NCI-H510A treated with DMSO at 0.1 percent for 48 hours (cell line): ENCODE measurements at places on chromosomes 11 and 22.

GRCh38 chr11:70077411-70078094, 564 bp upstream of the ANO1 start:
- DNase-seq, result no peak

DNA sequence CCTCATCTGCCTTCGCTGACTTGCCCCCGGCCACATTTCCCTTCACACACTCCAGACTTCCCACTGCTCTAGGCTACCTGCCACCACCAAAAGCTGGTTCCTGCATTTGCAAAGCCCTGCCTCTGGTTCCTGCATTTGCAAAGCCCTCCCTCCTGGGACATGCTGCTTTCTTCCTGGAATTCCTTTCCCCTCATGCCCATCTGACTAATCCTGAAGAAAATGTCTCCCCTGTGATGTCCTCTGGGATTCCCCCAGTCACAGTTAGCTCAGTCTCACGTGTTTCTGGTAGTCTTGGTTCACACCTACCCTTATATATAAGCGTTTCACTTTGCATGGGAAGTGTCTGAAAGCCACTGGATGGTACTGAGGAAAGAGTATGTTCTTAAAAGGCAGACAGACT, 206.9 kb downstream of the DBX1 start:
- DNase-seq, result no peak

DNA sequence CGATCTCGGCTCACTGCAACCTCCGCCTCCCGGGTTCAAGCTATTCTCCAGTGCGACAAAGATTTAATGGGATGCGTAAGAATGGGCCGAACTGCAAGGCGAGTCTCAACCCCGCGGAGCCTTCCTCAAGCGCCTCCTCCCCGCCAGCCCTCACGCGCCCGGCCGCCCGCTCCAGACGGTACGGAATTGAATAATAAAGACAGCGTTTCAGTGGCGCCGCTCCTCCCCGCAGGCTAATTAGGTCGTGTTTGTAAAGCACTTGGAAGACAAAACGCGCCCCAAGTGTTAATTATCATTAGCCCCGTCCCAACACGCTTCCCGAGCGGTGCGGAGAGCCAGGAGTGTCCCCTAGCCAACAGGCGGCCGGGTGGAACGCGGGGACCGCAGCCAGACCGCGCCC, 192.0 kb downstream of the BUD13 start:
- DNase-seq, result no peak

GRCh38 chr22:38247713-38248112, 25.1 kb downstream of the TMEM184B start:
- no peak for DNase-seq

DNA sequence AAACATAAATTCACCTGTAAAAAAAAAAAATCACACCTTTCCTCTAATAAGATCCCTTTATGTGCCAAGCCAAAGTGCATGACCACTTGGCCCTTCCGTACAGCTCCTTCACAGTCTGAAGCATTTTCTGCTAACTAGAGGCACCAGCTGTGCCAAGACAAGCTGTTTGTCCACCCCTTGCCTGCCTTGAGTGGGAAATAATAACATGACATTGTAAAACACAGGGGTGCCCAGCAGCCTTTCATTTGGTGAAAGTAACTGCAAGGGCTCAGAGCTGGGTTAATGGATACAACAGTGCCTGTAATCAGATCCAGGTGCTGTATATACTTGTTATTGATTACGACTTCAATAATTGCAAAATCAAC, 59.2 kb downstream of the DDIAS start:
- no peak for DNase-seq

DNA sequence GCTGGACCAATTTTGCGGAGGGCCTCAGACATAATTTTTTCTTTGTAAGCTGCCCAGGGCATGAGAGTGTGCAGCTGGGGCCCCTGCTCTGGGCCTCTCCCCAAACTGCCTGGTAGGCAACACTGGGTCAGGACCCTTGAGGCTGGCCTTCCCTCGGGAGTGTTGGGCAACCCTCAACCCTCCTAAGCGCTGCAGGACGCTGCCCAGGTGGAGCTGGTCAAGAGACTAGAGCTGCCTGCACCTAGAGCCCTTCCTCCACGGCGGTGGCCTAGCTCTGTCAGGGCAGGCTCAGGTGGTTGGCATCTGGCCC, 505 bp upstream of the TMEM132A start:
- no peak for DNase-seq

GRCh38 chr11:69199583-69200315, 44.0 kb downstream of the SMIM38 start:
- DNase-seq, result no peak

GRCh38 chr11:67165623-67166022, 46.6 kb downstream of the KDM2A start:
- no peak for DNase-seq

- DNase-seq, result peak; percentile 90
These were observed 27.3 kb downstream of the ARHGEF17 start for GRCh38 chr11:73335204-73335923.

- no peak for DNase-seq
These were observed 5.1 kb downstream of the FLRT1 start for GRCh38 chr11:64040684-64041322.

- no peak for DNase-seq
These were observed 126.8 kb downstream of the PHF21B start for GRCh38 chr22:44883011-44883421.

DNA sequence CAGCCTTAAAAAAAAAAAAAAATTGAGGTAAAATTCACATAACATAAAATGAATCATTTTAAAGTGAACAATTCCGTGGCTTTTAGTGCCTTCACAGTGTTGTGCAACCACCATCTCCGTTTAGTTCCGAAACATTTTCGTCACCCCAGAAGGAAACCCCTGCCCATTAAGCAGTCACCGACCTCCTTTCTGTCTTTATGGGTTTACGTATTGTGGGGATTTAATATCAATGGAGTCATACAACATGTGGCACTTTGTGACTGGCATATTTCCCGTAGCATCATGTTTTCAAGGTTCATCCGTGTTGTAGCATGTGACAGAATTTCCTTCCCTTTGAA, 65.5 kb downstream of the BCR start:
- DNase-seq, result no peak

DNA sequence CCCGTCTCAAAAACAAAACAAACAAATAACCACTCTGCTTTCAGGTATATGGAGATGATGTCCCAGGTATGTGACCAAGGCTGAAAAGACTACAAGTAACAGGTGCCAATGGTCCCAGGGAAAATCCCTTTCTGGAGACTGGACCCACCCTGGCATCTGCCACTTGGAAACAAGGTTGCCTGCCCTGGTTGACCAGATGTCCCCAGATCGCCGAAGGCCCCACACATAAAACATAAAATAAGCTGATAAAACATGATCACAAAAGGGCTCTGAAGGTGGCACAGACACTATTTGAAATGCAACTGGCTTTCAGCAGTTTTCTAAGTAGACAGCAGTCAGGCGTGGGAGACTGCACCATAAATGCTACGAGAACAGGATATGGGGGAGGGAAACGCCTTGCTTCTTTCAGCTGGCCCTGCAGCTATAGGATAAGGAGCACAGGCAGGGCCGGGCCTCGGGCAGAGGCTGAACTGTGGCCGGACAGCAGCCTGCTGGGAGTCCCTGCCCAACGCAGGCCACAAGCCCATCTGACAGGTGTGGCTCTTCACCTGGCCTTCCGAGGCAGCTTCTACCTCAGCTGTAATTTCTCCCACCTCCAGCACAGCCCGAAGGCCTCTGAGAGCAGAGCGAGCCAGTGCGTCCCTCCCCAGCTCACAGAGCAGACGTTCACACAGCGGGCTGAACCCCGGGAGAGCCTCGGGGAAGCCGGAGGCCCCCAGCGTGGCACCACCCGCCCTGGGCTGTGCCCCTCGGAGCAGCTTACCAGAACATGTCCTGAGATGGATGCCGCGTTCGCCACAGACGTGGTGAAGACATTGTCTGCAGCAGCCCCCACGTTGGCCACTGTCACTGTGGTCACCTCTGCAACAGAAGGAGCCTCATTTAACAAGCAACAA, 4.0 kb downstream of the DEAF1 start:
- no peak for DNase-seq

DNA sequence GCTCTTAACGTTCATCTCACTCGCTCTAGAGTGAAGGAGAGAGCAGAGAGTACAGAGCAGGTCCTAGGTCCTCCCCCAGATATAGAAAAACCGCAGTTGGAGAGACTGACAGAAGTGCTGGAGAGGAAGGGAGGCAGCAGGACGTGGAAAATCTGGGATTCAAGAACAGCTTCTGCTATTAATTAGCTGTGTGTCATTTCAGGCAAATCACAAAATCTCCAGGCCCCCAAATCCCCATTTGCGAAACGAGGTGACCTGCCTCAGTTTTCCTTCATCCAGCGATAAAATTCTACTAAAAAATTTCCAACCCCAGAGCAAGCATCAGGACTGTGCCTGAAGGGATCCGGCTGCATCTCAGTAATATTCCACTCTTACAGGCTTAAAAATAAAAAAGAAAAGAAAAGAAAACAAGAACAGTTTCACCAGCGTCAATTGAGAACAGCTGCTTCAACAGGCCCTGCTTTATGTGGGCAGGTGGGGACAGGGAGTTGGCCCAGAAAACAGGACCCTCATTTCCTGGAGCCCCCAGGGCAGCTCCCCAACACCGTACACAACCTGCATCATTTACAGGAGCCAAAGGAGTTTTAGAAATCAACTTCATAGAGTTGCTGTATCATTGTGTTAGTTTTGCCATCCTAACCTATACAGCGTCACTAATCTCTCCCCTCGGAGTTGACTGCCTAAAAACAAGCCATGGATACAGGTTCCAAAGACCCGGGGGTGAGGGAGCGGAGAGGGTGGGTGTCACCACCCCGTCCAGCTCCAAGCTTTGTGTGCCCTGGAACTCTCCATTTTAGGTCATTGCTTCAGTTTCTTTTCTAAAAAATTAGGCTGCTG, 2.3 kb upstream of the MALAT1 start:
- no peak for DNase-seq

DNA sequence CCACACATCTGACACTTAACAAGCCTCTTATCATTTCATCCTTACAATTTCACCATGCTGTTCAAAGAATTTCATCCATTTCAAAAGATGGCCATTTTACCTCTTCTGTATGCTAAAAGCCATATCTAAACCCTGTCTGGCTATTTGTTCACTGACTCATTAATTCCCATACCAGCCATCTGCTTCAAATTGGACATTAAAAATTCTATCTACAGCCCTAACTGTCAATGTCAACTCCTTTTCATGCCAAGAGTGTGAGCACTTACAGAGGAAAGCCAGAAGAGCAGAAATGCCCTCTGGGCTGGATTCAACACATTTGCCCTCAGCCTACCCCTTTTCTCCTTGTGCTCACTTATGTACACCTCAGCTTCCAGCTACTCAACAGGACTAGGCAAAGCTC, 59.2 kb downstream of the SYTL2 start:
- DNase-seq, result no peak

DNA sequence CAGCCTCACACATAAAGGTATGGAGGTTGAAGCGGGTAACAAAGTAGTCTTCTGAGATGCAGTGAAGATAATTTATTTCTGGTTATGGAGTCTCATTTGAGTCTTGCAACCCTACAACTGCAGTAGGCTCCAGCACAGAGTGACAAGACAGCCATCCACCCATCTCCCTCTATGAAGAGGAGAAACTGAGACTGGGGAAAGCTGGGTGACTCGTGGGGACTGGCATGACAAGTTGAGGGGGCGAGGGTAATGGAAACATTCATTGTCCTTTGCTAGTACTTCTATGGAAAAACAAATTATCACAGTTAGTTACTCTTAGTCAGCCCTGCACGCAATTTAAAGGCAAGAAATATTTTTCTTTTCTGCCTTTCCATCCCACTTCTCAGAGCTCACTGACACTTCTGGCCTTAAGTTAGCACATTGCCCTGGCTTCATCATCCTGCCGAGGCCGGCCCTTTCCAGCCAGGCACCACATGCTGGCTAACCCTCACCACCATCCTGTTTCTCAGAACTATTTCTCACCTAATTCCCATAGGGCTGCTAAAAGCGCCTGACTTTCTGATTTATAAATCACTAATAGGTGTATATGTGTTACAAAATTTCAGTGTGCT, 361.1 kb downstream of the ETS1 start:
- no peak for DNase-seq

DNA sequence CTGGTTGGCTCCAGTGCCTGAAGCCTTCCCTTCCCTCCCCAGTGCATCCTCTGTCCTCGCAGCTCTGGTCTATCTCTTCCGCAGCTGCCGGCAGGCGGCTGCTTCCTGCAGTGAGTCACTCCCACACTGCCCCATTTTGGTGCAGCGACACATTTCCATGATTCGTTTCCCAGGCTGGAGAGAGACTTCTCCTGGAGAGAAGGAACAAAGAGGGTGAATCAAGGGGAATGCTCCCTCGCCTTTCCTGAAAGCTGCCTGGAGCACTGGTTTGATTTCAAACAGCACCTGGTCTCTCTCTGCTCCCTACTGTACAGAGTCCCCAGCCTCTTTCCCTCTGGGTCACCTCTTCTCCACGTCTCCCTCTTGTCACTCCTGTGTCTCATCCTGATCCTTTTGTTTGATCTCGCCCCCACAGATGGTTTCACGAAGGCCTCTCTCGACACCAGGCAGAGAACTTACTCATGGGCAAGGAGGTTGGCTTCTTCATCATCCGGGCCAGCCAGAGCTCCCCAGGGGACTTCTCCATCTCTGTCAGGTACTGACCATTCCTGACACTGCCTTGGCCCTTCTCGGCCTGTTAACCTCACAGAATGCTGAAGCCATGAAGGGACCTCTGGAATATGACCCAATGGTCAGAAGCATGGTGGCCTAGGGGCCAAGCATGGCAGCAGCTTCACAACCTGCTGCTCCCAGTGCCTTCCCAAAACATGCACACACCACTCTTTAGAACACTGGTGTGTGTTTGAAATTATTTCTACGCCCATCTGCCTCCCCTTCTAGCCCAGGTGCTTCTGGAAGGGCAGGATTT, at the start of gene TMA7B:
TMA7B (plus strand) TSS at position 758 of the 808 bp plus-strand sequence. CDS start 3,978 bp downstream, outside the sequence.
- DNase-seq, result peak; percentile 38

GRCh38 chr11:117807482-117808327, 10.7 kb upstream of the DSCAML1 start:
- DNase-seq, result peak; percentile 74
